ENCODE measurements at places on chromosomes 13 and 19.

DNA sequence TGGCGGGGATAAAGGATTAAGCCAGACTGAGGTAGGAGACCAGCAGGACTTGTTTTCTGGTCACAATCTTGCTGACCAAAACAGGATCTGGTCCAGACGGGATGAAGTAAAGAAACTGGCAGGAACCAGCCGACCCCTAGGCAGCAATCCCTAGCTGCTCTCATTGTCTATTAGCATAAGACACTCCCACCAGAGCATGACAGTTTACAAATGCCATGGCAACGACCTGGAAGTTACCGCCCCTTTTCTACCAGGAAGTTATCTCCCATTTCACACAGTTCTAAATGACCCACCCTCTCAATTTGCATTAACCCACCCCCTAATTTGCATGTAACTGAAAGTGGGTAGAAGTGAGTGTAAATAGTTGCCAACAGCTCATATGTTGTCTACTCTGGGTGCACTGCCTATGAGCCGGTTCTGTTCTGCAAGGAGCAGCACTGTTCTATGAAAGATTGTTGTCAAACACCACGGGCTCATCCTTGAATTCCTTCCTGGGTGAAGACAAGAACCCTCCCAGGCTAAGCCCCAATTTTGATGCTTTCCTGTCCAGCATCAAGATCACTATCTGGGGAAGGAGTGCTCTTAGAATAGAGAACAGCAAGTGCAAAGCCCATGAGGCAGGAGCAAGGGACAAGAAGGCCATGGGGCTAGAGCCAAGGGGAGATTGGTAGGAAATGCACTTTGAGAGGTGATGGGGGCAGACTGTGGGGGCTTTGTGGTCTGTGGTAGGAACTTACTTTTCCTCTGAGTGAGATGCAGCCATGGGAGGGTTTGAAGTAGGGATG lies 13.9 kb upstream of the FBXO27 start:
- no peak for DNase-seq

DNA sequence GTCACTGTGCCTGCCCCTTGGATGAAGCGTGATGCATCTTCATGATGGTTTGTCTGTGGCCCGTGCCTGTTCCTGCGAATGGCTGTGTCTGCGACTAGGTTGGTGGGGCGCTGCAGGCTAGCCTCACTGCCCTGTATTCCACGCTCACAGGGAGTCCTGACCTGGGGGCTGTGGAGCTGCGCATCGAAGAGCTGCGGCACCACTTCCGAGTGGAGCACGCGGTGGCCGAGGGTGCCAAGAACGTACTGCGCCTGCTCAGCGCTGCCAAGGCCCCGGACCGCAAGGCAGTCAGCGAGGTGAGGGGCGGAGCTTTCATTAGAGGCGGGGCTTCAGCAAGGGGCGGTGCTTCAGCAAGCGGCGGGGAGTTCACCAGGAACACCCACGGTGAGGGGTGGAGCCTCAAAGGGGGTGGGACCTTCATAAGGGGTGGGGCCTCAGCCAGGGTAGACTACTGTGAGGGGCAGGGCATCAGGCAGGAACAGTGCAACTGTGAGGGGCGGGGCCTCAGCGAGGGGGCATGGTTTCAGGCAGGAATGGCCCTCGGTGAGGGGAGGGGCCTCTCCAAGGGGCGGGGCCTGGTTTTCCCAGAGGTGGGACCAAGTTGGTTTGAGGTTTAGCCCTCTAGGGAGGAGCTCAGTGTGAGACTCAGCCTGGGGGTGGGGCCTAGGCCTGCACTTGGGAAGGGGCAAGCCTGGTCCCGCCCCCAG lies 17.2 kb downstream of the PKN1 start:
- no peak for DNase-seq

DNA sequence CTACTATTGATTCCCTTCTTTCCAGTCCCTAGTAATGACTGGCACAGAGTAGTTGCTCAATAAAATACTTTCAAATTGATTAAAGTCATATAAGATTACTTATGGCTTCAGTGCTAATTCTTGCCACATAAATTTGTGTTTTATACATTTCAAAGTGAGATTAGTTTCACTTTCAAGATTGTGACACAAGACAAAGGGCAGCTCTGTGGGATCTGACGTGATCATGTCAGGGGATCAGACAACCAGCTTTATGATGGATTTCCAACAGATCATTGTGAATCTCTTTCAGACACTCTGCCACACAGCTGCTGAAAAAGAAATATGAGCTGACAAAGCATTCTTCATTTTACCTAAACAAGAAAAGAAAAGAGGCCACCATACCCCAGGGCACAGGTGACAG lies 73.4 kb upstream of the POMP start:
- no peak for DNase-seq

DNA sequence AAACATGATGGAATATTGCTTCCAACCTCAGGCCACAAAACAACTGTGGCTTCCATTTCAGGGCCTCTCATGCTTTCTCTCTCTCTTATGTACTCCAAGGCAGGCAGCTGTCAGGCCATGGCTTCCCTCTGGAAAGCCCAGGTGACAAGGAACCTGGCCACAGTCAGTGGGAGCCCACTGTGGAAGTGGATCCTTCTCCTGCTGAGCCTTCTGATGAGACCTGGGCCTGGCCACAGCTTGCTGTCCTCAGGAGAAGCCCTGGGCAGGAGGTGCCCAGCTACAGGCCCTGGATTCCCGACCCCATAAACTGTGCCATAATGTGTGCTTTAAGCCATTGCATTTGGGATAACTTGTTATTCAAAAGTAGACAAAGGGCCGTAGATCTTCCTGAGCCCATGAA lies 71.2 kb downstream of the SPACA7 start:
- no peak for DNase-seq

DNA sequence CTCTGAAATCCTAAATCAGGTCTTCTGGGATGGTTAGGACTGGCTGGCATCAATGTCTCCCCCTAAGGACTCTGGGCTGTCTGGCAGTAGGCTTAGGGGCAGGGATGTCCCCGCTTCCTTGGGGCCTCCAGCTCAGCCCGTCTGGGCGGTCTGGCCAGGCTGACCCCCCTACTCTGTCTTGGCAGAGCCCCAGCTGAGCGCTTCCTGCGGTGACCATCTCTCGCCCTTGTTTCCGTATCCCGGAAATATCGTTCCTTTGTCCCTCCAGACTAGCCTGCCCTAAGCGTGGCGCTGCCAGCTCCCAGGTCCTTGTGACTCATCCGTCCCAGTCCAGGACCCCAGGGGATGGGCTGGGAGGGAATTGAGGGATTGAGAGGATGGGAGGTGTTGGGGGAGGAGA lies 11.3 kb downstream of the GTPBP3 start:
- DNase-seq, result no peak

DNA sequence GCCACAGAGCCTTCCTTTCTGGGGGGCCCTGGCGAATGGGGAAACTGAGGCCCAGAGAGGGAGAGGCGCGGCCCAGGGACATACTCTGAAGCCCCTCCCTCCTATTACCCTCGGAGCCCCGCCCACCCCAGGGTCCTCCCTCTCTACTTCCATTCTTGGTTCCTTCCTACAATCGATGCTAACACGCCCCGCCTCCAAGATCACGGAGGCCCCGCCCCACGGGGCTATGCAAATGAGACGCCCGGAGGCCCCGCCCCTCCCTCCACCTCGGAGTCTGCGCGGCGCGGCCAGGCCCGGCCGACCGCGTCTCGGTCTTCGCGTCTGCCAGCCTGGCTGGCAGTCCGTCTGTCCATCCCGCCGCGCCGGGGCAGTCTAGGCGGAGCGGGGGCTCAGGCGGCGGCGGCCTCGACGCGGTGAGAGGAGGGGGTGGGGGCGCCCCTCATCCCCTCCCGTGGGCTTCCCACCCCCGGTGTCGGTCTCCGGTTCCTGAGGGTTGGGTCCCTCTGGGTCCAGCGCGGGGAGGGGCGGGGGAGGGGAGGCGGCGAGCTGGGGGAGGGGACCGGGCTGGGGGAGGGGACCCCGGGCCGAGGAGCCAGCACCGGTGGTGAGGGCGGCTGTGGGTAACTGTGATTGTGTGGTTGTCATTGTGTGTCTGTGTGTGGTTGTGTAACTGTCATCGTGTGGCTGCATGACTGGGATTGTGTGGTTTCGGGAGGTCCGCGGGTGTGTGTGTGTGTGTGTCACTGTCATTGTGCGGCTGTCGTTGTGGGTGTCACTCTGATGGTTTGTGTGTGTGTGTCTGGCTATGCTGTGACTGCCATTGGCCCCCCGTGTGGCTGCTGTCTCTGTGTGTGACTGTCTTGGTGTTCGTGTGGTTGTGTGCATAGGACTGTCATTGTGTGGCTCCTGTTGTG lies at the start of gene PLPPR2:
Gene PLPPR2, plus strand, starts transcription at position 273 of the 914 bp plus-strand sequence. CDS start 2,242 bp downstream, outside the sequence.
- peak; percentile 86 for DNase-seq

- no peak for DNase-seq
Measured at GRCh38 chr13:86788616-86789015, 882.6 kb upstream of the SLITRK5 start.

- DNase-seq, result peak; percentile 26
Measured at GRCh38 chr19:29665215-29665825, at the start of gene PLEKHF1. Gene PLEKHF1 (plus strand): TSS chr19:29665461. CDS start chr19:29673840, 8,379 bp downstream.

GRCh38 chr13:78309497-78310180 lies 293.7 kb downstream of the POU4F1 start:
- no peak for DNase-seq

DNA sequence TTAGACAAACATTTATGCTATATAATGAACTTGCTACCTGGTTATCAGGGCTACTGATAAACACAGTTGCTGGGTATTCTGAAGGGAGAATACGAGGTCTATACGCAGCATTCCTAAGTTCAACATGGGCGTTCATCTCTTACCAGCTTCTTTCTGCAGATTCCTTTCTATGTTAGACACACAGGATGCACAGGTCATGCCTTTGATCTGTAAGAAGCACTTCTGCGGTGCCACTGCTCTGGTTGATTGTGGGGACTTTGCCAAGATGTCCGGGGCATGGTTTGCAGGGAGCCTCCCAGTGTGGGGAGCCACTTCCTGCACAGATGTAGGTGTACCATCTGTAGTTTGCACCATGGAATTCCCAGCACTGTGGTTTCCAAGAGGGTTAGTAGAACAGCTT lies 40.9 kb downstream of the ATP7B start:
- DNase-seq, result no peak

- DNase-seq, result no peak
Measured at GRCh38 chr13:97249796-97250495, 27.8 kb downstream of the MBNL2 start.

- no peak for DNase-seq
Measured at GRCh38 chr19:45881909-45882528, 3.9 kb downstream of the IRF2BP1 start.

GRCh38 chr19:45280471-45280961 lies 29.4 kb downstream of the MARK4 start:
- no peak for DNase-seq

GRCh38 chr19:41159881-41160280 lies 33.1 kb upstream of the CYP2S1 start:
- DNase-seq, result no peak
